ENCODE measurements at places on chromosomes 6 and 20. TPM values are rescaled to one million over a fixed set of nuclear protein-coding genes. Genes with fewer than 3 reads are reported as not detected.

DNA sequence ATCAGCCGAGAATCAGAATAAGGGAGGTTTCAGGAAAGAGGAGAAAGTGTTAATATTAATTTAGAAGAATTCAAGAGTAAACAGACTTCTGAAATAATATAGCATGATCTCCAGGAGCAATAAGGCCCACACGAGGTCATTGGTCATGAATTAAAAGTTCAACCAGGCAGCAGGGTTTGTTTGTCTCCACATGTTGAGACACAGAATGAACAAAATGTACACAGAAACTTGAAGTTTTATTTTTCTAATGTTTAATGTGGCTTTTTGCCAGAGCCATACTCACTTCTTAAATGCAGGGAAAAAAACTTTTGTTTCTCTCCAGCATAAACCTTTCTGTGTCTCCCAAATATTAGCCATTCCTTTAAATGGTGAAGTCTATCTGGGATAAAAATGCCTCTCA is 504.5 kb downstream of the HDGFL1 start:
- DNase-seq, result no peak

DNA sequence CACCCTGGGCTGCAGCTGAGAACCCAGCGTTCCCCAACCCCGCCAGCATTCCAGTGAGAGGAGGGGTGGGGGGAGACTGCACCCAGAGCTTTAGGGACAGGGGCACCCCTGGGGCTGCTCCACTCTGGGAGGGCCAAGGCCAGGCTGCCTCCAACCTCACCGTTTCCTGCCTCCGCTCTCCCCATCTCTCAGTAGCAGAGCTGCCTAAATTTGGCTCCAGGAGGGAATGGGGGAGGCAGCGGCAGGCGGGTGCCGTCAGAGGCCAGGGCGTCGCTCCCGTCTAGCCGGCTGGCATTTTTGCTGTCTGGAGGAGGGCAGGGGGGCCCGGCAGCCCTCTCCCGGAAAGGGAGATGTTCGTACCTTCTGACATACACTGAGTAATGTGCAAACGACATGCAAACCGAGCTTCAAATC is 46.6 kb downstream of the NOL4L start:
- DNase-seq, result peak; percentile 82

The PDE7B gene
- total RNA-seq, result not detected

- DNase-seq, result no peak
Measured at GRCh38 chr6:90492369-90492768, 94.5 kb downstream of the MAP3K7 start.

- no peak for DNase-seq
Measured at GRCh38 chr6:23566418-23566817, 559.6 kb upstream of the NRSN1 start.

DNA sequence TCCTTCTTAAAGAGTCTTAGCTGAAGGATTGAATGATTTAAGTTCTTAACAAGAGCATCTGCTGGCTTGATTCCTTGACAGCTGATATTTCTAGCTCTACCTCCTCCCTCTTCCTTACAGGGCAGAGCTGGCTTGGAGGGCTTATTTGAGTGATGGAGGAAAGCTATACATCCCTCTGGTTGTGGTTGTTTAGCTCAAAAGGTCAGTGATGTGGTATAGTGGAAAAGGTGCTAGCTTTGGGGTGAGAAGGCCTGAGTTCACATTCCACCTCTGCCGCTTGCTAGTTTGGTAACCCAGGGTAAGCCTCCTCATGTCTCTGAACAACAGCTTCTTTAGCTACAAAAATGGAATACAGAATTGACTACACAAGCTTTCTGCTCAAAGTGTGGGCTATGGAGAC is 8.3 kb downstream of the CHMP4B start:
- DNase-seq, result no peak

DNA sequence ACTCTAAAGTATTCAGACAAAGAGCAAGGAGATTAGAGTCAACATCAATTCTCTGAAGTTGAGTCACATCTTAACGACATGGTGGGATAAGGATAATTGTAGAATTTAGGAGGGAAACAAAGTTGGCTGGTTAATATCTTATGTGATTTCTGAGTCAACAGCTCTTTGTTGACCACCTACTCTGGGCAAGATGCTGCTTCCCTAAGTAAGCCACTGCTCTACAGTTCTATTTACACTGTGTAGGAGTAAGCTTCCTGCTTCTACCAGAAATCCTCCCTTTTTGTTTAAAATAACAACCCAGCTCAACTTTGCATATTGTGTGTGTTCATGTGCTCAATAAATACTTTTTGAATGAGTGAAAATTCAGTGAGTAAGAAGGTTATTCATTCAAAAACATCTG is 3.1 kb downstream of the HS3ST5 start:
- DNase-seq, result no peak

DNA sequence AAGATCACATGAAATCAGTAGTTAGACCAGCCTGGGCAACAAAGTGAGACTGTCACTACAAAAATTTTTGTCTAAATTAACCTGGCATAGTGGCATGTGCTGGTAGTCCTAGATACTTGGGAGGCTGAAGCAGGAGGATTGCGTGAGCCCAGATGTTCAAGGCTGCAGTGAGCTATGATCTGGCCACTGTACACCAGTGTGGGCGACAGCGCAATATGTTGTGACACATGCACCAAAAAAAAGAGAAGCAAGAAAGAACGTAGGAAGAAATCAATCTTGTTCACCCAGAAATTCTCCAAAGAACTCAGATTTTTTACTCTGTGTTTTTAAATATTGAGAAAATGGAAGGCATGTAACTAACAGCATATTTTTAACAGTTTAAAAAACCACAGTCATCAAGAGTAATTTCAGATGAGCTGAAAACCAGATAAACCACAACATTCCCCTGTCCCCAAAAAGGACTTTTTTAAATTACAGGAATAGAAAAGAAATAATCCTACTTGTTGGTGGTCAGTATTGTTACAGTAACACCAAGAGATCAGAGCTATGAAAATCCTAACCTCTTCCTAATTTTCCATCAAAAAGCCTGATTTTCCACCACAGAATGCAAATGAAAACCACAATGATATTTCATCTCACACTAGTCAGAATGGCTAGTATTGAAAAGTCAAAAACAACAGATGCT is 240.2 kb downstream of the KHDC1L start:
- DNase-seq, result no peak

DNA sequence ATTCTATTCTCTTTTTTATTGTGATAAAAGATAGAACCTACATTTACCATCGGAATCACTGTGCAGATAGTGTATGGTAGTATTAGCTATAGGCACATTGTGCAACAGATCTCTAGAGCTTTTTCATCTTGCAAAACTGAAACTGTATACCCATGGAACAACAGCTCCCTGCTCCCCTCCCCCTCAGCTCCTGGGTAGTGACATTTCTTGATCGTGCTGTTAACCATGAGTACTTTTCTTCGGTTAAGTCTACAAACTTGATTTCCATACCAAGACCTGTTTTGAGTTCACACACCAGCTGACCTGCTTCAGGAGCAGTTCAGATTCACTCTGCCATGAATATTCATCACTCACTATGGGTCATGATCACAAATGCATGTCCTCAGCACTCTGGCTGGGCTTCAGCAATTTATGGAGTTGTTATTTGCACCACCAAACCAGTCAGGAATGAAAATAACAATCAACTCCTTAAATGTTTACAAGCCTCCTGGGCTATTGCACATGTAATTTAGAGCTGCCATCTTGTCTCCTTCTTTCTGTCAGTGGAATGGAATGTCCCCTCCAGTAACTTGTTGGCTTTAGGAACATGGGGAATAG is 32.8 kb downstream of the PRDM1 start:
- no peak for DNase-seq

GRCh38 chr6:116277124-116277523 is 2.6 kb downstream of the TSPYL1 start:
- peak; percentile 27 for DNase-seq

DNA sequence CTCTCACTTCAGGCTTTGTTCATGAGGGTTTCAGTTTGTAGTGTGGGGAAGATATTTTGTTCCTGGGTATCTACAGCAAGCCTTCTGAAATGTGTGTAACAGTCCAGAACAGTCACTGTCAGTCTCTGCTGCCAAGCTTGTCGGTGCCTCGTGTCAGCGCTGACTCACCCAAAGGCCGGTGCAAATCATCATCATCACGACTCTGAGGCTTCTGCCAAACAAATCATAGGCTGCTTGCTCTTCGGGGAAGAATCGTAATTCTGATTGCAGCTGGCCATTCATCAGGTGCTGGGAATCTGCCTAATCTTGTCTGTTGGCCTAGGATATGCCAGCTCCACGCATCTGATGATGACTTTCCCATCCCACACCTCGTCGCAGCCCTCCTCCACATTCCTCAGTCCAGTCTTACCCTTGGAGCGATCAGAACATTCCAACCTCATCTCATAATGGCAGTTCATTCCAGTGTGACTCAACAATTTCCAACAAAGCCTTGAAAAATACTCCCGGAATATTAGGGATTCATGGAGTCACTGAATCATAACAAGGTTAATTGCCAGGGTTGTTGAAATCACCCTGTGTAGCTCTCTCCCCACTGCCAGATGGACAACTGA is 40.9 kb downstream of the ALDH8A1 start:
- no peak for DNase-seq

The SEMG1 gene
- 0.81 TPM for total RNA-seq

The HLA-DQB1 gene
- under 0.01 TPM for total RNA-seq

DNA sequence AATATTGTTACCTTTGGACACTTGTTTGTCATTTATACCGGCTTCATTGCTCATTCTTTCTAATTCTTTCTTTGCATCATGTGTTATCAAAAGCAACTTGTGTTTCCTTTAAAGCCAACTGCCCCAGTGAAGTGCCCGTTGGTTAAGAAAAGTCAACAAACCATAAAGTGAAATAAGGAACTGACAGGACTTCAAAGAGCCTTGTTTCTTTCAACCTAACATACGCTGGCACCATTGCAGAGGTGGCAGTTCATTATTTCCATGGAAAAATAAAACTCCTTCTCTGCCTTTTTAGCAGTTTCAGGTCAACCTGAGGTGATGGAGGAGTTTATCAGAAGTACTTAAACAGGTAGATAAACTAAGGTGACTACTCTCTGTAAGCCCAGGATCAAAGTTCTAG is 28.8 kb downstream of the FERMT1 start:
- no peak for DNase-seq

- DNase-seq, result no peak
Measured at GRCh38 chr6:155936127-155936526, 480.5 kb upstream of the NOX3 start.

DNA sequence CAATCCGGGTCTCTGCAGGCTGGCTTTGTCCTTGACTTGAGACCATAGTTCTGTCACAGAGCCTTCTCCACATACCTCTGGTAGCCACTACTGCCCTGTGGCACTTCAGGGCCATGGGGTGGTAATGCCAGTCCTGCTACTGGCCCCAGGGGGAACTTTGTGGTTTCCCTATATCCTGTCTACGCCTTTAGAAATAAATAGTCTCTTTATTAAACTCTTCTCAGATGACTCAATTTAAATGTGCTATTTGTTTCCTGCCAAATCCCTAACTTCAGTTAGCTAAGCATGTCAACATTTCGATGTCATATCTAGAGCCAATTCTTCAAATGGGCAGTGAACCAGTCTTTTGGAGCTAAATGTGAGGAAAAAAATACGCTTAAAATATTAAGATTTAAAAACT is 60.1 kb downstream of the SEL1L2 start:
- DNase-seq, result no peak

DNA sequence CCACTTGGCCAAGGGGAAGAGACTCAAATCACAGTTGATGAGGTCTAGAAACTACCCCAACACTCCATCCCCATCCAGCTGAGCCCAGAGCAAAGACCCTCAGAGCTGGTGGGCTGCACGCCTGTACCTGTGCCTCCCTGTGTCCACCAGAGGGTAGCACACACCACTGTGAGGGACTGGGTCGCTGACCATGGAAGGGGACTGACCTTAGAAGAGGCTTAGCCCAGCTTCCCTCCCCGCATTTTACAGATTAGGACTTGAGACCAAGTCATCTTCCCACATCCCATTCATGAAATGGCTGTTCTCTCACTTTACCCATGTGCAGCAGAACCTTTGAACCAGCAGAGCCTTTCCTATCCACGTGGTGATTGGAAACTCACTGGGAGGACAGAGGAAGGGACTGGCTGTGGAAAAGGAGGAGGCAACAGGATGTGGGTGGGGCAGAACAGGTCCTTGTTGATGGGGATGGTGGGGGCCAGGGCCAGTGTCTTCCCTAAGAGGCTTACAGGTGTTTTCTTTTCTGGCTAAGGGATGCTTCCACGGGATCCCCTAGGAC is 44.3 kb downstream of the CPXM1 start:
- DNase-seq, result peak; percentile 91

- no peak for DNase-seq
Measured at GRCh38 chr6:3280091-3280490, 21.3 kb downstream of the PSMG4 start.

DNA sequence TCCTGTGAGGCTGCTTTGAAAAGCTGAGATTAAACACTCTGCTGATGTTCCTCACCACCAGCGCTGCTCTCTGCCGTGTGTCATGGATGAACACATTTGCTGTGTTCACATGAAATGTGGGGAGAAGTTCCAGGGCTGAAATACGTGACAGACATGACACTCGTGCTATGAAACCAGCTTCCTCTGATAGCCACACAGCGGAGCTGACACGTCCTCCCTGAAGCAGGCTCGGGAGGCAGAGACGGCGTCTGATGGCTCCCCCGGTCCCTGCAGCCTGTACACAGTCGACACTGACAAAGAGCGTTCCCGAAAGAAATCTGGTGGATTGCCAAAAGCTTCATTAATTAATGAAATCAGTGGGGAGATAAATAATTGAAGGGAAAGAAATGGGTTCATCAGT is 17.5 kb downstream of the AGPAT4 start:
- no peak for DNase-seq

DNA sequence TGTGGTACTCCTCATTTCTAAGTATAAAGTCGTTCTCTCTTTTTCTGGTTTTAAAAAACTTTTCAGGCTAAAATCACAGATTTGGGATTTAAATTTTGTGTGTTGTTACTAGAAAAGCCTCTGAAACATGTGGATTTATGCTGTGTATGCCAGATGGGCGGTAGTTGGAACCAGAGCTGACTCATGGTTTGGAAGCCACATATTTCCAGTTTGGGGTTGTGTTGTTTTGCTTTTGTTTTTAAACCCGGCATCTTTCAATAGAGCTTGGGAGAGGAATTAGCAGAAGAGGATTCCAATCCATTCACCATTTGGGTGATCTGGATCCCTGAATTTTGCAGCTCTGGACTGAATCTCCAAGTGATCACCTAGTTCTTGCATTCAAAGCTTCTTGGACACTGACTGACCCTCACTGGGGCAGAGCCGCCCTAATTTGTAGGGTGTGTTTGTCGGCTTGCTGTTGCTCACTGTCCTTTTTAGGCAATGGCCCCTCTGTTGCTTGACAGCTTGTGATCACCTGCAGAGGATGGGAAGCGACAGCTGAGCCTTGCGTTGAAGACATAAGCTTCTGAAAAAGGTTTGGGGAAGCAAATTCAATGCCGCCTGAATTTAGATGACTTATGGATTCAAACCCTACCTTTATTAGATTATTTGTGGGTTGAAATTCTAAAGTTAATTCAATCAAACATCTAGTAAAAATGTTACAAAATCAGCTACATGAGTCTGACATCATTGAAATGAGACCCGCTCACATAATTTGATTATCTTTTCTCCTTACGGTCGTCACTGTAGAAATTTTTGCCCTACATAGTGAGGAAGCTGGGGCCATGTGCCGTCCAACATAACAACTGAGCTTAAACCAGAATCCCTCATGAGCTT is 79.9 kb upstream of the CD83 start:
- no peak for DNase-seq

The HEY2 gene
- total RNA-seq, result 30.4 TPM

All from H7 (cell line).